ENCODE measurements at places on chromosomes 4 and X.

DNA sequence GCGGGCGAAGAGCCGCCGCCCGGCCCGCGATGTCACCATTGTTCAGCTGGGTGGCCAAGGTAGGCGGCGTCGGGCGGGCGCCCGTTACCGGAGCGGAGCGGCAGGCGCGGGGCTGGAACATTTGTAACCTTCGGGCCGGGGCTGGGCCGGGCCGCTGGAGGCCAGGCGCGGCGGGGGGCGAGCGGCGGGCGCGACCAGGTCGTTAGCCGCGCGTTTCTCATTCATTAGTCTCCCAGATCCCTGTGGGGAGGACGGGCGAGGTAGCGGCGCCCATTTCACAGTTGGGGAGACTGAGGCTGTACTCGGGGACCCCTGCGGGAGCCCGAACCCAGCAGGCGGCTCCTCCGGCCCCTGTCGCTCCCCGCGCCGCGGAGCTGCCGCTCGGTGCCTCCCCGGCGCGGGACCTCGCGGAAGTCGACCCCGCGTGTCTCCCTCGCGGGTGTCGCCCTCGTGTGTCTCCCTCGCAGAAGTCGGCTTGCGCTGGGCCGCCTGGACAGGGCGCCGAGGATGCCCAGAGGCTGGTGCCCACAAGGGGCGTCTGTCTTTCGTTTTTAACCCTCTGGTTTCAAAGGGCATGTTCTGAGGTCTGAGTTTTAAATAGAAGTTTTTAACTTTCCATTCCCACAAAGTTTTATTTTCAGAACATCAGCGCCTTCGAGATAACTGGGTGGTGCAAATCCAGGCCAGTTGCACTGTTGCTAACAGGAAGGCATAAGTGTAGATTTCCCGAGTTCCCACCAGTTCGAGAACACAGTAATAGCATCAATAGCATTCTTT lies 17.5 kb downstream of the PTTG2 start:
- DNase-seq, result peak; percentile 68

DNA sequence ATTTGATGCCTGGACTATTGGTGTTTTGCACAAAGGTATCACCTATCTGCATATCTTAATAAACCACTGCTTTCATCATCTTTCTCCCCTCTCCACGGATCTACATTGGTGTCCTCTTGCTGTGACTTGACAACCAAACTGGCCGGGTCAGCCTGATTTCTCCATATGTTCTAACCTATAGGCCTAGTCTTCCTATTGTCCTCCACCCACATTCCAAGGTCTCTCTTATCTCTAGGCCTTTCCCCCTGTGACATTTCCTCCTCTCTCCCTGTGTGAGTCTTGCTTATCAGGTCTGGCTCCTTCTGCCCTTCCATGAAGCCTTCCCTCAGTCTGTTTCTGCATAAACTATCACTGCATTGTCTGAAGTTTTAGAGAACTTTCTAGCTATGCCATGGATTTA lies 33.7 kb downstream of the ARHGAP24 start:
- DNase-seq, result no peak

DNA sequence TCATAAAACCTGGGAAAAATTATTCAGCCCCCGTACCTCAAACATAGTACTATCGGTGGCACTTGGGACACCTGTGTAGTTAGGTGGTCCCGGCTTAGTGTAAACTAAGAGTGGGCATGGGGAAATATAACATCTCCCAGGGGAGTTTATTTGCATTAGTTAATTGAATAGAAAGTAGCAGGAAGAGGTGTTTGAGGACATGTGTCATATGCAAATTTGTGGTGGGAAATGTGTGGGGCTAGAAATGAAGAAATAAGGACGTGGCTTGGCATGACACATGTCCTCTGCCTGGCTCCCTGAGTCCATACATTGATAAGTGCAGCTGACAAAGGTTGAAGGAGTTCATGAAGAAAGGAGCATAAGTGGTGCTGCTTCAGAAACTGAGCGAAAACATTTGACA lies 483.6 kb downstream of the SH2D1A start:
- DNase-seq, result no peak

DNA sequence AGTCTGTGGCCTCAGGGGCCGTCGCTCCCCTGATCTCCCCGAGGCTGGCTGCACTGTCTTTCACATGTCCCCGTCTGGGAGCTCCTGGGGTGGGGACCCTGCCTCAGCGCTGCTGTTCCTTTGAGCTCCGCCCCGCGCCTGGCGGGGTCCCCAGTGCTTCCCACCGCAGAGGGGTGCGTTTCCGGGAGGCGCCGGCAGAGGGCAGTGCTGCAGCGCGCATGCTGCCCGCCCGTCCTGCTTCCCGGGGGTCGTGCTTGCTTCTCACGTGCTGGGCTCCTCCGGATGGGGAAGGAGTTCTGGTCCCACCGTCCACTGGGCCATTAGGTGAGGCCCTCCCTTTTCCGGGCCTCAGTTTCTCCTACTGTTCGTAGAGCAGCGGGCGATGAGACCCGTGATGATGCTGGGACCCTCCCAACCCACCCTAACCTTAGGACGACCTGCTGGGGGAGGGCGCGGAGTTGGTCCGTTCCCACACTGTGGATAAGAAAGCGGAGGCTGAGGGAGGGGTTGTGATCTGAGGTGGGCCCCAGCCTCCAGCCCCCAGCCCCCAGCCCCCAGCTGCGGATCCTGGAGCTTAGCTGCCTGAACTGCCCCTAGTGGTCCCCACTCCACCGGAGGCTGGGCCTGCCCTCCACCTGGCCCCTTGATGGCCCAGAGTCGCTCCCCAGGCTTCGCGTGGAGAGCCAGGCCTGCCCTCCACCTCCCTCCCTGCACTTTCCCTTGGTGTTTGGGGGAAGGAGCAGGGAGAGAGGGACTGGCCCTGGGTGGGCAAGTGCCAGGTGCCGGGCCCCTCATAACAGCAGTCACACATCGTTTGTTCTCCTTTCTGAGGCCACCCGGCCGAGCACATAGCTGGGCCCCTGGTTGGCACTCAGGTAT lies 15.3 kb downstream of the CPZ start:
- DNase-seq, result no peak

DNA sequence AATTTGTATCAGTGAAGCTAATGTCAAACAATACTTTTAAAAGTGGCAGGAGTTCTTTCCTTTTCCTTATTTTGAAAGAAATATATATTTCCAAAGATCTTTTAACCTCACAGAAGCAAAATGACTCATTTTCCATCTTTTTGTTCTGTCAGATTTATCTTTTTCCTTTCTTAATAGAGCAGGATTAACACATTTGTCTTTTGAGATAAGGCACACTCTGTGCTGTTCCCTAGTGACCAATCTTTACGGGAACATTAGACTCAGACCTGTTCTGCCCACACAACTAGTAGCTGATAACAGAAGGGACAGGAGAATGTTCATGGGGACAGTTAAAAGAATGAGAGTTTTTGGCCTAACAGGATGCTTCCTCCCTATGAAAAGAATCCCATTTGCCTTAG lies 381.2 kb downstream of the STPG2 start:
- no peak for DNase-seq

- DNase-seq, result peak; percentile 71
These were observed 78.7 kb downstream of the SYNPO2 start for GRCh38 chr4:118967393-118967792.

DNA sequence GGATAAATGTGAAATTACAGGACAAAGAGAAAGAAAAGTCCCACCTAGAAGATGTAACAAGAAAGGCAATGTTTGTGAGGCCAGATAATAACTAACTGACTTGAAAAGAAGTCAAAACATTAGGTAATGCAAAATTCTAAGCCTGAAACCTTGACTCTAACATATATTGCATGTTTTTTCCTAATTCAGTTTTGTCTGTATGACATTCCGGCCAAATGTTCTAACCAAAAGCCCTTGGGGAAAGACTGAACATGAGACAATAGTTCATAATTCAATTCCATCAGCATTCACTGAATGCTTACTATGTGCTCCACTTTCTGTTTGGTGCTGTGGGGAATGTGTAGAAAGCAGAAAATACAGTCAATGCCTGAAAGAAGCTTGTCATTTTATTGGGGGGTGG lies 84.8 kb upstream of the PLAC1 start:
- no peak for DNase-seq

- DNase-seq, result no peak
These were observed 178.9 kb upstream of the SPRY1 start for GRCh38 chr4:123217664-123218063.

DNA sequence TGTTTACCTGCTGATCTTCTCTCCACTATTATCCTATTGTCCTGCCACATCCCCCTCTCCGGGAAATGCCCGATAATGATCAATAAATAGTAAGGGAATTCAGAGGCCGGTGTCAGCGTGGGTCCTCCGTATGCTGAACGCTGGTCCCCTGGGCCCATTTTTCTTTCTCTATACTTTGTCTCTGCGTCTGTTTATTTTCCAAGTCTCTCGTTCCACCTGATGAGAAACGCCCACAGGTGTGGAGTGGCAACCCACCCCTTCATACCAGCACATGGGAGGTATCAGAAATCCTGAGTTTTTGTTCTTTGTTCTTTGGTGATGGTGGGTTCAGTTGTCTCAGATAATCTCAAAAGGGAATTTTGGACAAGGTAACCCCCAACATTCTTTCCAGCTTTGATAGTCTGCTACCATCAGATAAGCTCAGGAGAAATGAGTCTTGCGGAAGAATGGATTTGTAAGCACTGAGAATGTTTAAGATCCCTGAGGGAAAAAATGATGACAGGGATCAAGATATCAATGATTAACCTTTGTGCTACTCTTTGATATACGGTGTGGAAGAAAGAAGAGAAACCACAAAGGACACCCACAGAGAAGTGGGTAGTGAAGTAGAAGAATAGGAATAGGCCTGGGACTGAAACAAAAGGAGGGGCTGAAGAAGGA lies 117.9 kb downstream of the CEP44 start:
- no peak for DNase-seq

GRCh38 chr4:122783301-122784215 lies 43.1 kb upstream of the FGF2 start:
- DNase-seq, result peak; percentile 86

GRCh38 chrX:136752796-136753195 lies 27.9 kb downstream of the ARHGEF6 start:
- DNase-seq, result no peak
